ENCODE measurements at places on chromosomes 13 and 19.

GRCh38 chr19:572743-573518 lies 535 bp downstream of the BSG start:
- no peak for DNase-seq

DNA sequence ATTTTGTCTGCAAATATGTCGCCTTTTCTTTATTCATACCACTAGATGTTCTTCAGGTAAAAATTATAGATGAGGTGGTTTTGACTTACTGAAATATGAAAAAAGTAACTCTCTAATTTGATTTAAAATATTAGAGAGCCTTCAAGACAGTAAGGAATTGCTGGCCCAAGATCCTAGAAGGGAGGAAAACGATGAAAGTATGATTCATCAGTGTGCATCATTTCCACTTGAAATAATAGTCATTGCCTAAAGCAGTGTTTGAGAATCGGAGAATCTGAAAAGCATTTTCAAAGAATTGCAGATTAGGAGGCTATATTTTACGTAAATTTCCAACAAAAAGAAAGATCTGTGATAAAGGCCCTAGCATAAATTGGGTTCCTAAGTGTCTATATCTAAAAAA lies 1707.9 kb upstream of the PRR20A start:
- DNase-seq = no peak

GRCh38 chr13:113119822-113120189 lies 2.8 kb upstream of the F10 start:
- DNase-seq = no peak

DNA sequence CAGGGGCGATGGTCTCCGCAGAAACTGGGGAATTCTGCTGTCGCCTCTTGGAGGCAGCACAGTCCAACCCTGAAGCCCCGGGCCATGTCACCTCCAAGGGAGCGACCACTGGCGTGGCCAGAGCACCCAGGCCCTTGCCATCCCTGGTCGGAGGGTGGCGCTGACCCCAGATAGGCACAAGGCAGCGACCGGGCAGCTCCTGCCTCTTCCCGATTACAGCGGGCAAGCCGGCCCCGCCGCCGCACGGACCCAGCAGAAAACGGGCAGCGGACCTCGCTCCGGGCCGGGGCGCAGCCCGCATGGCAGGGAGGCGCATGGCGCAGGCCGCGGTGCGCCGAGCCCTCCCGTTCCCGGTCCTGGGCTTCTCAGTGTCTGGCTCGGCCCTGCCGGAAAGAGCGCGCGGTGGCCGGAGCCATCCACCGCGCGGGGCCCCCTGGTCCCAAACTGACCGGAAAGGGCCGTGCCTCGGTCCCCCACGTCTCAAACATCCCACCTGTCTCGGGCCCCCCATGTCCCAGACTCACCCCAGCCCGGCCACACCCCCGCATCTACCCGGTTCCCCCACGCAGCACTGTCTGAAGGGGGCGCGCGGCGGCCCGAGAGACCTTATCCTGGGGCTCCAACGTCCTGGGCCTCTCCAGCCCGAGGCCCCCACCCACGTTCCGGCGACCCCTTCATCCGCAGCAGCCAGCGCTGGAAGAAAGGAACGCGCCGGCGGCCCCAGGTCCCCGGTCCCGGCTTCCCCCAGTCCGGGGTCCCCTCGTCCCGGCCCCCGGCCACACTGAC lies 727 bp downstream of the CERS1 start:
- DNase-seq = peak; percentile 17

DNA sequence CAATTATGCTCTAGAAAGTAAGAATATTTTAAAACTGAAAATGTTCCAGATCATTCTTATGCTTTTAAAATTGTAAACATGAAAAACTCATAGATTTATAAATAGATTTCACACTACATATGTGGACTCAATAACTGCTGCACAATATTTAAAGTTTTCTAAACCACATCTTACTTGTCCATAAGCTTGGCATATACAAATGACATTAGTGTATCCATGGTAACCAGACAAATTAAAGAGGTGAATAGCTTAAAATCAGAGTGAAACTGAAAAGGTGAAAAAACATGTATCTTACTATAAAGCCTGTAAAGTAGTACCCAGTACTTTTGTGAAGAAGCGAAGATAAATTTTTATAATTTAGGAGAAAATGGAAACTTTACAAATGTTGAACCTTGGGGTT lies 151.2 kb upstream of the MYO16 start:
- DNase-seq = no peak

GRCh38 chr13:101139081-101139480 lies 277.2 kb downstream of the NALCN start:
- DNase-seq = no peak

GRCh38 chr13:28239374-28239773 lies 101.0 kb downstream of the PAN3 start:
- peak; percentile 55 for DNase-seq

DNA sequence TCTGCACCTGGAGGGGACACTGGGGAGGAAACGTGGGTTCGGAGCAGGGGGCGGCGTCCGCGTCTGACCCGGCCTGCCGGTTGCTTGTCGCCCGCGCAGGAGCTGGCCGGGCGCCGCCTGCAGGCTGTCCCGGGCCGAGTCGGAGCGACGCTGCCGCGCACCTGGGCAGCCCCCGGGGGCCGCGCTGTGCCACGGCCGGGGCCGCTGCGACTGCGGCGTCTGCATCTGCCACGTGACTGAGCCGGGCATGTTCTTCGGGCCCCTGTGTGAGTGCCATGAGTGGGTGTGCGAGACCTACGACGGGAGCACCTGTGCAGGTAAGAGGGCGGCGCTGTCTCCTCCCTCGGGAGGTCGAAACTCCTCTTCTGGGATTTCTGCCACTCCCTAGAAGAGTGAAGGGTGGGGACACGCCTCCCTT lies 1.3 kb downstream of the ITGBL1 start:
- no peak for DNase-seq

- DNase-seq = no peak
Measured at GRCh38 chr13:38814331-38814730, 127.5 kb downstream of the FREM2 start.

- no peak for DNase-seq
Measured at GRCh38 chr13:48235341-48236135, 2.5 kb downstream of the ITM2B start.

DNA sequence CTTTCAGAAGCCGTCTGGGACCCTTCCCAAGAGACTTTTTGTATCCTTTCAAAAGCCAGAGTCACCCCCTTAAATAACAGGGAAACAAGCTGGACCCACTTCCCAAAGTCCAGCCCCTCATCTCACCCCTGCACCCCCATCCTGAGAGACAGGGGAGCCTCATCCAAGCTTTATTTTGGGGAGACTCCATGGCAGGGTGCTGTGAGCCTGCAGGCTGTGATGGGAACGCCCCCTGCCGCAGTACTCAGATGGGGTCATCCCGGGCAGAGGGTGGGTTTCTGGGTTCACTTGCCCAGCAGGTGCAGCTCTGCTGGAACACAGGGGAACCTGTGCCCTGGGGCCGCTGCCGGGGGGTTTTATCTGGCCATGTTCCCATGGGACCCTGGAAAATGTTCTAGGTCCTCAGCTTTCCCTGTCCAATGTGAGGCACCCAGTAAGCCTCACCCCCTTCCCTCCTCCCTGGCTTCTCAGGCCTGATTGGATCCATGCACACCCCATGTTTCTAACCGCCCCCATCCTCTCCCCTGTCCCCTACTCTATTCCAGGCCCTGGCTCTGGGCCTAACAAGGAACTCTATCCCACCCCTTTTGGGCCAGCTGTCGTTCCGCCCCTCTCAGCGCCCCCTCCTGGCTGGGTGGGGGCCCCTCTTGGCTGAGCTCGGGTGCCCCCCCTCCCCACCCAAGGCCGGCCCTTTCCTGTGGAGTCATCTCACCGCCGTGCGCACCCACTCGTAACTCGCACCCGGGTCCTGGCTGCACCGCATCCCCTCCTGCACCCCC lies 1.0 kb downstream of the HIF3A start:
- DNase-seq = peak; percentile 89

DNA sequence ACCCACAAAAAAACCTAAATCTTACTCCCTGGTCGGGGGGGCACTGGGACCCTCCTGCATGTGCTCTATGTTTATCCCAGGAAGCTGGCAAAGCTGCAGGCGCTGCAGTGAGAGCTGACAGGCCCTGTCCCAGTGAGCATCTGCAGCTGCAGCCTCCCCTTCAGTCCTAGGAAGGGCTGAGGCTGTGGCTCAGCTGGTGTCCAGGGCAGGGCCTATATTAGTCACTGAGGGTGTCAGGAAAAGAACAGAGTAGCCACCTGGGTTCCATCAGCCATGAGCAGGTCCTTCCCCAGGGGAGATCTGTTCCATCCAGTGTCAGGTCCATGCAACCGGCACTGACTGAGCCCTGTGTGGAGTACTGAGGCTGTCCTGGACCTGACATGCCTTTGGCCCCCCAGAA lies 120.5 kb downstream of the TNFRSF19 start:
- no peak for DNase-seq

GRCh38 chr13:45316338-45316737 lies 24.6 kb downstream of the TPT1 start:
- DNase-seq = no peak
